Epithelial cell of esophagus (primary cell): ENCODE measurements at places on chromosomes 3 and 15.
A peak's percentile ranks its signal among the peaks of the same experiment; 100 is the strongest.

GRCh38 chr3:194077602-194078001, 58.3 kb upstream of the HES1 start:
- DNase-seq = no peak

GRCh38 chr3:72196377-72196929, 411.5 kb upstream of the PROK2 start:
- no peak for DNase-seq

- DNase-seq = no peak
Observed at GRCh38 chr15:79656151-79657000, 224.2 kb downstream of the MINAR1 start.

- DNase-seq = no peak
Observed at GRCh38 chr3:98701071-98701675, 62.0 kb upstream of the ST3GAL6 start.

GRCh38 chr3:13352621-13353131, 67.4 kb downstream of the NUP210 start:
- no peak for DNase-seq

GRCh38 chr3:132556508-132557159, 40.4 kb upstream of the ACKR4 start:
- DNase-seq = no peak

GRCh38 chr3:156769721-156770654, 56.2 kb upstream of the LEKR1 start:
- no peak for DNase-seq

- DNase-seq = no peak
Observed at GRCh38 chr3:69426967-69427304, 41.0 kb upstream of the FRMD4B start.

DNA sequence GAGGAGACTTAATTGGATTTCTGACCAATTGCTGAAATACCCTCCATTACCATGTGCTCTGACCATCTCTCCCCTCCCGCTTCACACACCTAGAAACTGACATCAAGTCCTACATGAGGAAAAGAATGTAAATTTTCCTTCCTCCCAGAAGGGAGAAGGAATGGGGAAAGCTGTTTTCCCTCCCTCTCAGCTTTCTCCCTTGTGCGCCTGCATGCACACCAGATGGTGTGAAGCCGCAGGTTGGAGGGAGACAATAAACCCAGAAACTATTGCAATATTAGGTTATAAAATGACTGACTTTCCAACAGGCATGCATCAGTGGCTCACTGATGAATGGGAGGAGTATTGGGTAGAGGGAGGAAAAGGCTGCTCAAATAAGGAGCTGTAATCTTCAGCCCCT, 50.9 kb downstream of the MB21D2 start:
- DNase-seq = no peak

DNA sequence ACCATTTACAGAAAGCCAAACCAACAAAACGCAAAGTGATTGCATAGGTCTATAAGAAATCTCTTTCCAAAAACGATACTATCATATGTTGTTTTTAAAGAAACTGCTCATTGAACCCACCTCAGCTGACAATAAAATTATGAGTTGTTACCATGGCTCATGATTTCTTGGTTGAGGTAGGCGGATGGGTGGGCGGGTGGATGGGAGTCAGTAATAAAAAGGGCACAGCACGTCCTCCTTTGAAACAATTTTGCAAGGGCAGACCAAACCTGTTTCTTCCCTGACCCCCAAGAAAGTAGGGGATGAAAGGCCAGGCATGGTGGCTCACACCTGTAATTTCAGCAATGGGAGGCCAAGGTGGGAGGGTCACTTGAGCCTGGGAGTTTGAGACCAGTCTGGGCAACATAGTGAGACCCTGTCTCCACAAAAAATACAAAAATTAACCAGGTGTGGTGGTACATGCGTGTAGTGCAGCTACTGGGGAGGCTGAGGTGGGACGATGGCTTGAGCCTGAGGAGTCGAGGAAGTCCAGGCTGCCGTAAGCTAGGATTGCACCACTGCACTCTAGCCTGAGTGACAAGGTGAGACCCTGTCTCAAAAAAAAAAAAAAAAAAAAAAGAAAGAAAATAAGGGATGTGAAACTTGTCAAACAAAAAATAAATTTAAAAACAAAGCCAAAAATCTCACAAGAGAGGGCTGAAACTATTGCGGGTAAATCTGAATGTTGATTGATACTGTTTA, 2.1 kb downstream of the ABHD10 start:
- no peak for DNase-seq

DNA sequence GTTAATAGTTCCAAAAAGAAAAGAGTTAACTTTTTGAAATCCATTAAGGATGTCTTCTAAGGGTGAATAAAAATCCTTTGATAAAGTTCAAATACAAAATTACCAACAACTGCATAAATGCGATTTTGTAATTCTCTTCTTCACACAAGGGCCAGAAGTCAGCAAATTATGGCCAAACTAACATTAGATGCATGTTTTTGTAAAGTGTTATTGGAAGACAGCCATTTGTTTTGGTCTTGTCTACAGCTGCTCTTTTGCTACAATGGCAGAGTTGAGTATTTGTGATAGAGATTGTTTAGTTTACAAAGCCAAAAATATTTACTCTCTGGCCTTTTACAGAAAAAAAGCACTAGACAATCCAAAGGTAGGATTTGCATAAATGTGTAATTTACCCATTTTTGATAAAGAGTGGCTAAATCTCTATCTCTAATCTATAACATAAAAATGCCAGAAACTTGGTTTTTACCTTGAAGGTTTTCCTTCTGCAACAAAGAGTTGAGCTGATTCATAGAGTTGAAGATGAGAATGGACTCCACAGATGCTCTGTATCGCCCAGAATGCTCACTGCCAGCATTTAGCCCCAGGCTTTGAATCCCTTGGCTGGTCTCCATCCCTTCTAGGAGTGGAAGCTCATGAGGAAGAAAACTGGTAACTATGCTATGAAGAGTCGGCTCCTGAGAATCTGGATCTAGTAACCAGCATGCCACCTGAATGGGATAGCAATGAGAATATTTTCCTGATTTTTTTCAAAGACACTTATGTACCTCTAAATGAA, 64.5 kb downstream of the POLQ start:
- peak; percentile 7 for DNase-seq

DNA sequence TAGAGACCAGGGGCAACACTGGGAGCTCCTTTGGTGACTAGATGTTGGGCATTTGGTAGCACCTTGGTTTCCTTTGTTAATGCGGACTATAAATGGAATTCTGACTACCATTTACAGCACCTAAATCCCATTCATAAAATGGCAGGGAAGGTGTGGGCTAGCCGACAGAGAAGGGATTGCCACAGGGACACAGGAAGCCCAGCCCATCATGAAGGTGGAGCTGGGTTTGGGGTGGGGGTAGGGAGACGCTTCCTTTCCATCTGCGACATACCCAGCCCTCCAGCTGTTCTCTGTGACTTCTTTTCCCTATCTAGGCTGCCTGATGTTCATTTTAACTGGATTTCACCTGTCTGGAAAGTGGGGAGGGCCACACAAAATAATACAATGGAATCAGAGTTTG, 21.0 kb downstream of the ABHD2 start:
- DNase-seq = no peak

DNA sequence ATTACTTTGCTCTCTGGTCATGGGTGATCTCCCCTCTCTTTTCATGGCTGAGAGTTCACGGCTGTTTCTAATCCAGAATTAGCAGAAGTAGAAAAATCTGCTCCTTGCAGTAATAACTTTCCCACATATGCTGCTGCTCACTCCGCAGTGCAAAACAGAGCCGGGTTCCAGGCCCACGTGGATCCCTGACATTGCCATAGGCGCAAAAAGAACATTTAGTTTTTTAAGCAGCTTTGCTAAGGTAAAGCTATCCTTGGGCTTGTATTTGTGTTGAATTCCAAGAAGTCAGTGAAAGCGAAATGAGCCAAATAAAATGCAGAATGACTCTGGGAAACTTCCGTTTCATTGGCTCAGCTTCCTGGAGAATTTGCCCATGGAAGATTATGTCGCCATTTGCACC, 633.7 kb upstream of the SUCLG2 start:
- no peak for DNase-seq

DNA sequence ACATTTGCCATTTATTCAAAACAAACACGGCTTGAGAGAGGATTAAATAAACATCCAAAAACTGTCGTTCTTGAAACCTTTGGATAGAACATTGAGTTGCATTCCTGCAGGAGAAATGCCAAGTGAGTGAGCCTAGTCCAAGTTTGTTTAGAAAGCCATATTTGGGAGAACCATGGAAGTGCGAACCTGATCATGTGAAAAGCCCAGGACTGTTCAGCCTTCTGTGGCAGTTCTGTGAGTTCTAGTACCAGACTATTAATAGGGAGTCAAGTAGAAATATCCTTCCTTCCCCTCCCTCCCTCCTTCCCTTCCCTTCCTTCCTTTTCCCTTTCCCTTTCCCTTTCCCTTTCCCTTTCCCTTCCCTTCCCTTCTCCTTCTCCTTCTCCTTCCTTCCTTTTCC, 470.4 kb downstream of the LPP start:
- DNase-seq = no peak

DNA sequence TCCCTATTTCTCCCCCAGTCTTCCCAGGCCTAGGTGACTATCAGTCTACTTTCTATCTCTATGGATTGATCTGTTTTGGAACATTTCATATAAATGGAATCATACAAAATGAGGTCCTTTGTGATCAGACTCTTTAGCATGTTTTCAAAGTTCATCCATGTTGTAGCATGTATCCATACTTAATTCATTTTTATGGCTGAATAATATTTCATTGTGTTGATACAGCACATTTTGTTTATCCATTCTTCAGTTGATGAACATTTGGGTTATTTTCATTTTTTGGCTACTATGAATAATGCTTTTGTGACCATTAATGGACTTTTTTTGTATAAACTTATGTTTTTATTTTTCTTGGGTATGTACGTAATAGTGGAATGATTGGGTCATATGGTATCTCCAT, 19.2 kb upstream of the MGA start:
- DNase-seq = no peak

DNA sequence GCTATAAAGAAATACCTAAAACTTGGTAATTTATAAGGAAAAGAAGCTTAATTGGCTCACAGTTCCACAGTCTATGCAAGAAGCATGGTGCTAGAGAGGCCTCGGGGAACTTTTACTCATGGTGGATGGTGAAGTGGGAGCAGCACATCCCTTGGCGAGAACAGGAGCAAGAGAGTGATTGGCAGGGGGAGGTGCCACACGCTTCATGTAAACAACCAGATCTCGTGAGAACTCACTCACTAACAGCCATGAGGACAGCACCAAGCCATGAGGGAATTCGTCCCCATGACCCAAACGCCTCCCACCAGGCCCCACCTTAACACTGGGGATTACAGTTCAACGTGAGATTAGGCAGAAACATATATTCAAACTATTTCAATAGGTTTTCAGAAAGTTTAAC, 28.0 kb downstream of the GABRB3 start:
- no peak for DNase-seq

DNA sequence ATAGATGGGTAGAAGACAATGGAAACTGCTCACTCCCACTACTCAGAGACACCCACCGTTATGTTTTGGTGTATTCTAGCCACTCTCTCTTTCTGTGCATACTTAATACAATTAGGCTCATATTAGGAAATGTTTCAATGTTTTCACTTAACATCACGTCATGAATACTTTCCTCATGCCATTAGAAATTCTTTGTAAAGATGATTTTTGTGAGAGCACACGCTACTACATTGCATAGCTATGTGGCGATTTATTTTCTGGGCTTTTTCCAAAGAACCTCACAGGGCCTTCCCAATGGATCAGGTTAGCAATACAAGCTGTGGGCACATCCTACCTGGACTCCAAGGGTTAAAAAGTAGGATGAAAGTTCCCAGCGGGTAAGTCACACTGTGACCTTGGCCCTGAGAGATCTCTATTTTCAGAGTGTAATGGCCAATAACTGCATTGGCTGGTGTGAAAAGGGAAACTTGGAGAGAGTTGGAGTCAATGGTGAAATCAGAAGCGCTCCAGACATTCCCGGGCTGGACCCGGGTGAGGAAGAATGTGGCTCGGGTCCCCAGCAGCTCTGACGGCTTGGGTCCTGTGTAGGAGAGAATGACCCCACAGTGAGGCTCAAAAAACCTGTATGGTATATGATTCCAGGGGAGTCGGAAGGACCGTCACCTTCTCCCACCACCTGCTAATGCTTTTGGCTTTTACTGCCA, 25.8 kb upstream of the TGM5 start:
- no peak for DNase-seq

- peak; percentile 56 for DNase-seq
Observed at GRCh38 chr3:117844676-117845075, 1135.1 kb downstream of the TUSC7 start.

DNA sequence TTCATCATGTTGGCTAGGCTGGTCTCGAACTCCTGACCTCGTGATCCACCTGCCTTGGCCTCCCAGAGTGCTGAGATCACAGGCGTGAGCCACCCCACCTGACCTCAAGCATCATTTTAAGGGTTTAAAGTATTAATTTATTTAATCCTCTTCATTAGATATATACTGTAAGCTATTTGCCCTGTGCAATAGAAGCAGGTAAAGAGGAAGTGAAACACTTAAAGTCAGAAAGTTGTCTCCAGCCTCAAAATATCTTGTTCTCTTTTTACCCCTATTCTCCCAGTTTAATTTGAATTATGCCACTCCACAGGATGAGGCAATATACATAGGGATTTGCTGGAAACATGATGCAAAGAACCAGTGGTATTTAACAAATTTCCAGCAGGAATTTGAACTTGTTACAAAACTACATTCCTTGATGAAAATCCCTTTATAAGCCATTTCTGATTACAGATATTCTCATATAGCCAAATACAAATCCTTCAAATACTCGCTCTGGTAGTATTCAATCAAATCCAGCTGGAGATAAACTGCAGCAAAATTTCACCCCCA, 2.0 kb downstream of the NDUFB5 start:
- no peak for DNase-seq

GRCh38 chr3:12952343-12953200, 111.2 kb upstream of the RPL32 start:
- DNase-seq = no peak

DNA sequence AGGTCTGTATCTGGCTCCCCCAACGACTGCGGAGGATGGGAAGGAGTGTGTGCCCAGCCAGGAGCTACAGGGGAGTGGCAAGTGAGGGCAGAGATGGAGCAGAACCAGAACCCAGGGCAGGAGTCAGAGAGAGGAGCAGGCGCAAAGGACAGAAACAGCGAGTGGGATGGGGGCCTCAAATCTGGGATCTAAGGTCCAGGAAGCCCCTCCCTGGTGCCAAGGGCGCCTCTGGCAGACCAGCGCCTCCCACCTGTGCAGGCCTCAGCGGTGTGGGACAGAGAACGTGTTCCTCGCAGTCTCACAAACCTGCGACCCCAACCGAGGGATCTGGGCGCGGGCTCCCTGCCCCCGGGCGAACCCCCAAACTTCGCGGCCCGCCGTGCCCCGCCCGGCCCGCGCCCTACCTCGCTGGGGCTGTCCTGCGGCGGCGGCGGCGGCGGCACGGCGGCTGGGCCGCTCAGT, 301 bp downstream of the PCBP4 start:
- no peak for DNase-seq
